ENCODE measurements at places on chromosomes 12 and 14.

DNA sequence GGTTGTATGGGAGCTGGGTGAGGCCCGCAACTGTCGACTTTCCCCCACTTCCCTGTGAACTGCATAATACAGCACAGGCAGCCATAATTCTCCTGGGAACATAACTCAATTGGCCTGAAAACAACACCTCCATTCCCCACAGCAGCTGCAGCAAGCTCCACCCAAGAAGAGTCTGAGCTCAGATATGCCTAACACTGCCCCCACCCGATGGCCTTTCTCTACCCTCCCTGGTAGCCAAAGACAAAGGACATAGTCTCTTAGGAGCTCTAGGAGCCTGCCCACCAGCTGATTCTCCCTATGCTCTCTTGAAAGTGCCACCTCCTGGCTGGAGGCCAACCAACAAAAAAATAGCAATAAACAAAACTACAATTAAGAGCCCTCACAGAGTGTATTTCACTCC is 542.7 kb upstream of the LMO3 start:
- no peak for DNase-seq

GRCh38 chr14:64763801-64764621 is 59.8 kb downstream of the PLEKHG3 start:
- DNase-seq = no peak

DNA sequence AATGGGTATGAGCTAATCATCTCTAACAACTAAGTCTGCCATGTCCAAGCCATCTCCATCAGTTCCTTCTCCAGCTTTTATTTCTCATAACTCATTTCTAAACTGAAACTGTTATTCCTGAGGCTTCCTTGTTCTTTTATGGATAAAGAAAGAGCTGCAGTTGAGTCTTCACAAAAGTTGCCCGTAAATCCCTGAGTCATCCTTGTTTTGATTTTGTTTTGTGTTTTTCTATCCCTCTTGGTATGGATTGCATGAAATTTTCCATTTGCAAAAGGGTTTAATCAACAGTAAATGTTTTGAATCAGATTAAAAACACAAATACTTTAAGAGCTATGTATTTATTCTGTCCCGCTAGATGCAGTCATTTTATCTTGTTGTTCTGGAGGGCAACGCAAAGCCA is 290.6 kb downstream of the EGLN3 start:
- DNase-seq = no peak

DNA sequence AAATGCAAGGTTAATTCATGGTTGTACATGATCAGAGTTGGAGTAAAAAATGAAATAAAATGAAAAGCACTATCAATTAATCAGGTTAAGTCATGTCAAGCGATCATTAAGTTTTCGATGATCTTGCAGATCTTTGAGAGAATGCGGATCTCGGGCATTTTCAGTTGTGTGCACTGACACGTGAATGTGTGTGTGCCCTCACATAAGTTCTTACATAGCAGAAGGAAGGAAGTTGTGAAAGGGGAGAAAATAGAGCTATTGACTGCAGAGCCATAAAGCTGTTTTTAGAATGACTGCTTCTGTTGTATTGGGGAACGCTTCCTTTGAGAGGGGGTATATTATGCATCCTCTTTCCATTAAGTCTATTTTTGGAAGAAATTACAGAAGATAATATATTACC is 101.3 kb downstream of the HMGA2 start:
- DNase-seq = no peak

DNA sequence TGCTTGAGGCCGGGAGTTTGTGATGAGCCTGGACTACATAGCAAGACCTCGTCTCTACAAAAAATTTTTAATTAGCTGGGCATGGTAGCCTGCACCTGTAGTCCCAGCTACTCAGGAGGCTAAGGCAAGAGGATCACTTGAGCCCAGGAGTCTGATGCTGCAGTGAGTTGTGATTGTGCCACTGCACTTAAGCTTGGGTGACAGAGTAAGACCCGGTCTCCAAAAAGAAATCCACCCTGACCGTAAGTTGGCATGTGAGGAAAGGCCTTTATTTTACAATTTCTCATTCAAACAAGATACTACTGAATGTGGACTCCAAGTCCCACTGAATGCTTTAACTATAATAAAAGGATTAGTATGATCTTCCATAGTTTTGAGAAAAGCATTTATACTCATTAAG is 27.3 kb downstream of the PSMA6 start:
- DNase-seq = no peak

DNA sequence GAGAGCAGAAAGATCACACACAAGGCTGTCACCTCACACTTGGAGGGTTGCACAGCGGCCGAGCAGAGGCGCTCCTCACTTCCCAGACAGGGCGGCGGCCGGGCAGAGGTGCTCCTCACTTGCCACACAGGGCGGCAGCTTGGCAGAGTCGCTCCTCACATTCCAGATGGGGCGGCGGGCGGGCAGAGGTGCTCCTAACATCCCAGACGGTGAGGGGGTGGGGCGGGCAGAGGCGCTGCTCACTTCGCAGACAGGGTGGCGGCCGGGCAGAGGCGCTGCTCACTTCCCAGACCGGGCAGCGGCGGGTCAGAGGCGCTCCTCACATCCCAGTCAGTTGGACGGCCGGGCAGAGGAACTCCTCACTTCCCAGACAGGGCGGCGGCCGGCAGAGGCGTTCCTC is 9.1 kb downstream of the TMBIM4 start:
- no peak for DNase-seq

DNA sequence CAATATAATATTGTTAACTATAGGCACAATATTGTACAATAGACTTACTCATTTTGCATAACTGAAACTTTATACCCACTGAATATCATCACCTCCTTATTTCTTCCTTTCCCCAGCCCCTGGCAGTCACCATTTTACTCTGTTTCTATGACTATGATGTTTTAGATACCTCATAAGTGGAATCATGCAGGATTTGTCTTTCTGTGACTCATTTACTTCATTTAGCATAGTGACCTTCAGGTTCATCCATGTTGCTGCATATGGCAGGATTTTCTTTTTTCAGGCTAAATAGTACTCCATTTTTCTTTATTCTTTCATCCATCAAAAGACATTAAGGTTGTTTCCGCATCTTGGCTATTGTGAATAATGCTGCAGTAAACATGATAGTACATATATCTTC is 18.9 kb downstream of the USP15 start:
- no peak for DNase-seq

GRCh38 chr14:44180975-44181374 is 326.1 kb downstream of the FSCB start:
- DNase-seq = no peak

Measured in activated CD8-positive, alpha-beta memory T cell treated with anti-CD3 and anti-CD28 coated beads, Interleukin-2, amount 50 U/mL, for 4 hours (primary cell).